Activated T-cell treated with anti-CD3 and anti-CD28 coated beads, Interleukin-2, amount 50 U/mL, for 4 hours (primary cell): ENCODE measurements at places on chromosomes 11 and 22. TPM values are rescaled to one million over a fixed set of nuclear protein-coding genes. Genes with fewer than 3 reads are reported as not detected.

GRCh38 chr11:1706634-1707400 lies 9.8 kb downstream of the KRTAP5-6 start:
- DNase-seq: no peak

GRCh38 chr22:37470087-37470445 lies 16.1 kb downstream of the MFNG start:
- DNase-seq: no peak

LMNTD2 gene
- total RNA-seq: 1.3 TPM

- no peak for DNase-seq
Observed at GRCh38 chr22:42439821-42440674, 7.8 kb upstream of the NFAM1 start.

ACTN3 gene
- not detected for total RNA-seq

DNA sequence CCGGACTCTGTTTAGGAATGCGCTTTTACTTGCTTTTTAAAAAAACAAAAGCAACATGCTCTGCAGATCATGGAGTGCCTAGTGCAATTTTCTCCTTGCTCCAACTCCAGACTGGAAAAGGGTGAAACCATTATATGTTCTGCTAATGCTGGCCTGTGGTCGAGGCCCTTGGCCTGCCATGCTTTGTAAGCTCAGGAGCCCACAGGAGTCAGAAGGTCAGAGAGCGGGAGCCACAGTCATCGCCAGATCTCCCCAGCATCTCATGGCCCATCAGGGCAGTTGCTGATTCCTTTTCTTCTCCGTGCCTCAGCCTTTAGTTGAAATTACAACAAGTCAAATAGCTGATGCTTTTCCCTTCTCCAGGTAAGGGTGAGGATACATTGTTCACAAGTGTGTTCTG lies 80.3 kb downstream of the DDIAS start:
- no peak for DNase-seq

TRIM34 gene
- total RNA-seq: 2.4 TPM

MN1 gene
- 0.05 TPM for total RNA-seq

GRCh38 chr22:24216541-24217209 lies 28.2 kb downstream of the GGT5 start:
- no peak for DNase-seq

MAPK8IP1 gene
- 0.71 TPM for total RNA-seq

DNA sequence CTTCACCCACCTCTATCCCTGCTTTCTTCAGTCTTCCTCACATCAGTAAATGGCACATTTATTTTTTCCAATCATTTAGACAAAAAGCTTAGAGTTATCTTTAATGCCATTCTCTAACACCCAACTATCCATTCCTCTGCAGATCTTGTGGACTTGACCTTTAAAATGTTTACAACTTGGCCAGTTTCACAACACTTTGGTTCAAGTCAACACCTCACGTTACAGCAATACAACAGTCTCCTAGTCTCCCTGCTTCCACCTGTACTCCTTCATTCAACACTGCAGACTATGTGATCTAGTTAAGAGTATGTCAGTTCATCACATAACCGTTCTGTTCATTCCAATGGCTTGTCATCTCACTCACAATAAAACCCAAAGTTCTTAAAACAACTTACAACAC lies 305.2 kb downstream of the SWAP70 start:
- no peak for DNase-seq

GRCh38 chr22:20899827-20900423 lies 17.3 kb upstream of the CRKL start:
- no peak for DNase-seq

FLRT1 gene
- not detected for total RNA-seq

IGSF9B gene
- total RNA-seq: 22.1 TPM

DNA sequence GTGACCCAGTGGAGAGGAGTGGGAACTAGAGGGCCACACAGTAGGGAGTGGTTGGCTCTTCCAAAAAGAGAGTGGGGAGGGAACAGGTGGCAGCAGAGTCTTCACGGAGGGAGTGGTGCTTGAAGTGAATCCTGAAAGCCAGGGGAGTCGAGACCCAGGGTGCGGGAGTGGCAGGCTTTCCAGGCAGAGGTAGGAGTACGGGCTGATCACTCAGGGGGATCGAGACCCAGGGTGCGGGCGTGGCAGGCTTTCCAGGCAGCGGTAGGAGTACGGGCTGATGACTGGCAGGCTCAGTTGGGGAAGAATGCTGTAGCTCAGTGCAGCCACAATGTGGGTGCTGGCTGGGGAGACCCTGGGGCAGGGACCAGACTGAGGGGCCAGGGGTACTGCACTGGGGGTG lies 148.2 kb downstream of the TBC1D22A start:
- DNase-seq: no peak

- peak; percentile 31 for DNase-seq
Observed at GRCh38 chr11:122727101-122727929, 71.8 kb downstream of the UBASH3B start.

MS4A12 gene
- not detected for total RNA-seq

- no peak for DNase-seq
Observed at GRCh38 chr11:2368178-2368850, 8.8 kb upstream of the CD81 start.

DNA sequence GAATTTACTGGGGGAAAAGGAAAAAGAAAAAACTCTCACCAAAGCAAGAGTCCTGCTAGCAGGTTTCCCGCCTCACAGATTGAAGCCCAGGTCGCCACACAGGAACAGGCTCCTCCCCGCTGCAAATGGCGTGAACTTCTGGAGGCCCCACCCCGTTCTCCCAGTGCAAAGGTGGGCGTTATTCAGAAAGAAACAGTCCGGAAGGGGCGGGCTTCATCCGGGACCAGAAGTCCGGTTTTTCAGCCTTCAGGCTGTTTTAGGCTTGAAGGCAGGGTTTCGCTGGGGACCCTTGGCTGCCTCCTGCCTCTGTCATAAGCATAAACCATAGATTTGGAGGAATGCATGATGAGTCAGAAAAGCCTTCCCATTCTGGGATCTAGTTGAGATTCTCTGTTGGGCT lies 148.3 kb upstream of the POU2AF2 start:
- DNase-seq: no peak

TYR gene
- not detected for total RNA-seq

DNA sequence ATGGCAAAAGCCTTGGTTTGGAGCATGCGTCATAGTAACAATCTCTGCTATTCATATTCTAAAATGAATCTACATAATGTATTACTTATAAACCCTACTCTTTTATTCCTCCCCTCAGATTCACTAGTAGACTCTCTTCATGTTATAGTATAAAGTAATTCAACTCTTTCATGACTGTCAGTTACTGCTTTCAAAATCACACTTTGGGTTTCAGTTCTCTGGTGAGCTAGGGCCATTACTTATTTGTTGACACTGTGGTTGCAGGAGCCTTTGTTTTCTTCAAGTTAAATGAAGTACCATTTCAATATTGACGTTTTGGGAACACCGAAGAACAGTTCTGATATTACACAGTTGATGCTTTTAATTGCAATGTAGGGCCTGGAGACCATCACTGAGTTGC lies 378.4 kb downstream of the DDX10 start:
- DNase-seq: no peak

- DNase-seq: no peak
Observed at GRCh38 chr11:115959081-115959486, 454.9 kb upstream of the CADM1 start.

OR8A1 gene
- total RNA-seq: not detected

DNA sequence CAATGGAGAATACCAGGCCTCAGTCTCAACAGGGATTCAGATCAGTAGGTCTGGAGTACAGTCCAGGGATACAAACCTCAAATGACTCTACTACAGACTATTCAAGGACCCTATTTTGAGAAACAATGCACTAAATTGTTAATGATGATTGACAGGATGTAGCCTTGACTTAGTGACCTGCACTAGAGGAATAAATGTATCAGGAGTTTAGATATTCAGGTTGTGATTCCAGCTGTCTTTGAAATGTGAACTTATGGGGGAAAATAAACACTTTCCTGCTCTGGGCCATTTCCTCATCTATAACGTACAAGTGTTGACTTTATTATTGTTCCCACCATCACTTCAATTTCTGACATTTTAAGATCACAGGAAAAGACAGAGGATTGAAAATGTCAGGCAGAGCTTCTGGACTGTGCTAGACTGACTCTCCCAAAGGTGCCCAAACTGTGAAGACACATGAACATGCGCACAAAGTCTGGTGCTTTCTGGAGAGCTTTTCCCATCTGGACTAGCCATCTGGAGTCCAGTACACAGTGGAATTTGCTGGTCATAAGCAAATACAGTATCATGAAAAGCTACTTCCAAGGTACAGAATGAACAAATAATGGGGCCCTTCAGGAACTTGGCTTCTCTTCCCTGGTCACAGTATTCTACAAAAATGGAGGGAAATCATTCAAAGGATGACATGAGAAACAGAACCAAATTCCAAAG lies 110.4 kb downstream of the USP35 start:
- DNase-seq: no peak

DNA sequence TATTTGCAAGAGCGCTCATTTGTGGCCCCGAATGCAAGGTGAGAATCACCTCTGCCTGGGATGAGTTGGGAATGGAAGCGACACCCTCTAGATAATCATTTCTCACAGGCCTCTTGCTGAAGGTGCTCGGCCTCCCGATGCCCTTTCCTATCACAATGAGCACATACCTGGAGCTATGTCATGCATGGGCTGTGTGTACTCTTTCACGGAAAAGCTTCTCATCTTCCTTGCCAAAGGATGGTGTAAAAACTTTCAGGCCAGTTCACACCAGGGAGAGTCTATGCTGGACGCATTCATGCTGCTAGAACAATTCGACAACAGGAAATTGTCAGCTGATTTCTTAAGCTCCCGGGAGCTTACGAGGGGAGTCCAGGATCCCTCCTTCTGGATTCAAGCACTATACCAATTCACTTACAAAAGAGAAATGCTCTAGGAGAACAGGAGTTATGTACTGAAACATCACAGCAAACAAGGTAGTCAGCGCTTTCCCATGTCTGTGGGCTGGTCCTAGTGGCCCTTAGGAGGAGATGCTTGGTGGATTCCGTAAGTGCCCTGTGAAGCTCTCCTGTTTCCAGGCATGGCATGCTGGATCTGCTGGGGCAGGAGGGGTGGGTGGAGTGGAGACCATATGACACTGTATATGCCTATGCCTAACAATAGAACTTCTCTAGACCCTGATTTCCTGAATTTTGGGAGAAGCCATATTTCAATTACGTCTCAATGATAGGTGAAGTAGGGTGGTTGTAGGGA lies 53.1 kb upstream of the B3GAT1 start:
- no peak for DNase-seq

DNA sequence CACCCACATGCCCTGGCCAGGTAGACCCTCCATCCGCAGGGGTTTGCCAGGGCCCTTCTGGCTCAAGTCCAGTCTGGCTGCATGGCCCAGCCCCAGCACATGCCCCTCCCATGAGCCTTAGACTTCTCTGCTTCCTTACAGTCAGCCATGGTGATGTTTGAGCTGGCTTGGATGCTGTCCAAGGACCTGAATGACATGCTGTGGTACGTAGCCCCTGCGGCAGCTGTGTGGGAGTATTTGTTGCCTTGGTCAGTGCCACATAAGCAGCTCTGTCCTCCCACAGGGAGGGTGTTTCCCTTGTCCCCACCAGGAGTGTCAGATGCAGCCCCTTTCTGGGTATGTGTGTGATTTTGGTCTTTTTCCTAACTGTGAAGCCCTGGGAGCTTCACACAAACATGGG lies 17.5 kb downstream of the CDC45 start:
- no peak for DNase-seq

GRCh38 chr22:48236261-48236660 lies 1473.8 kb downstream of the TBC1D22A start:
- DNase-seq: no peak

DNA sequence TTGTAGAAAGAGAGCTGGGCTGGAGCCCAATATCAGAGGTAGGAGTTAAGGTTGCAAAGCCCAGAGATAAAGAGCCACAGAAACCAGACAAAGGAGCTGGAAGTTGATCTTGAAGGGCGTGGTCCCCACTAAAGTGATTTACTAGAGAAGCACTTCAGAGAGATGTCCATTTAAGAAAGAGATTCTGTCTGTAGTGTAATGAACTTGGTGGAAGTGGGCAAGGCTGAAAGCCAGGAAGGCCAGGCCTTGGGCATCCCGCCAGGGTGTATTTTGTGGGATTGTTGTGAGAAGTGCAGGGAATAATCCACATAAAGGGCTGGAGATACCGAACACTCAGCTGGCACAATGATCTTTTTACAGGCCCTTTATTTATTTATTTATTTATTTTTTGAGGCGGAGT lies 1398.8 kb downstream of the TBC1D22A start:
- no peak for DNase-seq

- DNase-seq: no peak
Observed at GRCh38 chr11:104736502-104736901, 161.8 kb downstream of the CASP12 start.

GSC2 gene
- total RNA-seq: not detected

CALCA gene
- total RNA-seq: not detected

SLC22A9 gene
- not detected for total RNA-seq

CTSW gene
- total RNA-seq: 11.2 TPM

- DNase-seq: no peak
Observed at GRCh38 chr11:119108146-119108856, 1.2 kb downstream of the C2CD2L start.

DNA sequence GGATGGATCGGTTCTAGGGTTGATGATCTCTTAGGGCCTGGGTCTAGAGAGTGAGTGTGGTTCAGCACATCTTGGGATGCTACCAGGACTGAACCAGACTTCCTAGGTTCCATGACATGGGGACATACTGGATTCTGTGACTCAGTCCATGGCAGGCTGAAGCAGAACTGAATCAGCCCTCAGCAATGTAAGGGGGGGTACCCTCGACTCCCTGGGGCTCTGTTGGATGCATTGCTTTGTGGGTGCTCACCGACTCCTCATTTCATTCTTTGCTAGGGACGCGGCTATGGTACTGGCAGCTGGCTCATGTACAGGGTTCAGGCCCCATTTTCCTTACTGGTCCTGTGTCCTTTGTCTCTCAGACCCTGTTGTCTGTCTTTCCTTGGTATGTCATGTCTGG lies 733 bp upstream of the GRAMD1B start:
- DNase-seq: no peak

DNA sequence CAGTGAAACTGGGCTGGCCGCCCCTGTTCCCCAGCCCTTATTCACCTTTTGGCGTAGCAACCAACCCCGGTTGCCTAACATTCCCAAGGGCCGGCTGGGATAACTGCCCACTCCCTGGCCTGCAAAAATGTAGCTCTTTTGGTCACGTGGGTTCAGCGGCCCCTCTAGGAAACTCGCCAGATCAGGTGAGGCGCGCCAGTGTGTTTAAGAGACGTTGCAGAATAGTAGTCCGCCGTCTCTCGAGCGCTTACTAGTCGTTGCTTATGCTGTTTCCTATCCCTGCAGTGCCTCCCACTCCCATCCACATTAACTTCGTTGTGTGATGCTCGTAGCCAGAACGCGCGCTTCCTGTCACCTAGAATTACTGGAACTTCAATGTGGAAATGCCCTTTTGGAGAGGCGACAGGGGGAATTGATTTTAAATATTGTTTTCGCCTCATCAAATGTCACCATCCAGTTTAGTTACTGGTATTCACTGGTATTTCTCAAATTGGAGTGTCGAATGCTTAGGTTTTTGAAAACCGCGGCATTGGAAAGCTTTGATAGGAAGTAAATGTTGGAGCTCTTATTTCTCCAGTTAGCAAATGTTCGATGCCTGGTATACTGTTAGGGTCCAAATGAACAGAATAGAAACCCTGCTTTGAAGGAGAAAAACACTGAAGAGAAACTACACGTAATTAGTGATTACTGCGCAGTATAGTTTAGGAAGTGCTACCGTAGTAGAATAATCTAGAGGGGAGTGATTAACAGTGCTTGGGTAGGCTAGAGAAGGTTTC lies 823 bp downstream of the CEP57 start:
- DNase-seq: peak; percentile 32

MLC1 gene
- 0.13 TPM for total RNA-seq
